ENCODE measurements at places on chromosomes 11 and 22.
A peak's percentile ranks its signal among the peaks of the same experiment; 100 is the strongest.

DNA sequence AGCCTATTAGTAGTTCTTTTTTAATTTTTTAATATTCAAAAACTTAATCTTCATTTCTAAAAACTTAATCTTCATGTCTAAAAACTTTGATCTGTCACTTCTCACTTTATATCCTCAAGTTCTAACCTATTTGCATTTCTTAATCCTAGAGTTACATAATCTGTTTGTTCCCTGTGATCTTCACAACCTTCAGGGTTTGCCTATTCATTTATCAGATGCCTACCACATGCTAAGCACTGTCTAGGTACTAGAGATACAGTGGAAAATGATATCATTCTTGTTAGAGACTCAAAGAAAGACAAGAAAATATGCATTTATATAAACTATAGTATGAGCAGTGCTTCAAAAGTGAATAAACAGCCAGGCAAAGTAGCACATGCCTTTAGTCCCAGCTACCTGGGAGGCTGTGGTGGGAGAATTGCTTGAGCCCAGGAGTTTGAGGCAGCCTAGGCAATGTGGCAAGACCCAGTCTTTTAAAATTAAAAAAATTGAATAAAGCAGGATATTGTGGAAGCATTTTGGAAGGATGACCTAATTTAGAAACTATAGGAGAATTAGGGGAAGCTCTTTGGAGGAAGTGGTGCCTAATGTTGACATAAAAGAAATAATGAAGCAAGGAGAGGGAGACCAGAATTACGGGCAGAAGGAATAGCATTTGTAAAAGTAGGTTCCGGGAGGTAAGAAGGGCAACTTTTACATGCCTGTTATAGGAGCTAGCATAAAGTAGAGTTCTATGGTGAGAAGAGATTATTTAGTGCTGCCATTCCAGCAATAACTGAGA lies 54.4 kb upstream of the GRK2 start:
- DNase-seq, result no peak

DNA sequence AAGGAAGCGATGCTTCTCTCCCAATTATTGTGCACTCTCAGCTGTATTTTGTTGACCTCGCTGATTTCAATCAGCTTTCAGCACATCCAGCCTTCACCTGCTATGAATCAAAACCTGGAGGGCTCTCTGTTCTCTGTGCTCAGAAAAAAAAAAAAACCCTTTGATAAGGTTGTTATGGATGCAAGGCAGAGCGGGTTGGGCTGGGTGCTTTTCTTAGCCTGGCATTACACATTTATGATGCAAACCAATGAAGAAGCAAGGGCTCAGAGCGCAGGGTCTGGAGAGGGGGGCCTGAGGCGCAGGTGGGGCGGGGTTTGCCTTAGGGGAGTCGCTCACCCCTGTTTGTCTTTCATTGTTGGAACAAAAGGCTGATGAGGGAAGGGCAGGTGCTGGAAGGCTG lies 86.0 kb upstream of the CADM1 start:
- no peak for DNase-seq

DNA sequence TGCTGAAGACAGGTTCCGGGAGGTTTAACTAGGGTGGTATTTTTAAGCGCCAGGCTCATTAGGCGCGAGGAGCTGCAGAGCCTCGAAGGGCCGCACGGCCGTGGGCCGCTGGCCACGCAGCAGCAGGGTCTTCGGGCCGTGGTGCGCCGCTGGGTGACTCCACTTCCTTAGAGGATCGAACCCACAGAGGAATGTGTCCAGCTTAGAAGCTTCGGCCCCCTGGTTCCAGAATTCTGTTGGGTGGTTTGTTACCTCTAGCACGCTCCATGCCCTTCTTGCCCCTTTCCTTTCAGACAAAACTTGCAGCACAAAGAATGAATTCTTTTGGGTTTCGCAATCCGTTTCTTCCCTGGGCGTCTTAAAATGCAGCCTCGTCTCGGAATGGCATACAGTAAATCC lies 773 bp upstream of the PATL1 start:
- peak; percentile 67 for DNase-seq

DNA sequence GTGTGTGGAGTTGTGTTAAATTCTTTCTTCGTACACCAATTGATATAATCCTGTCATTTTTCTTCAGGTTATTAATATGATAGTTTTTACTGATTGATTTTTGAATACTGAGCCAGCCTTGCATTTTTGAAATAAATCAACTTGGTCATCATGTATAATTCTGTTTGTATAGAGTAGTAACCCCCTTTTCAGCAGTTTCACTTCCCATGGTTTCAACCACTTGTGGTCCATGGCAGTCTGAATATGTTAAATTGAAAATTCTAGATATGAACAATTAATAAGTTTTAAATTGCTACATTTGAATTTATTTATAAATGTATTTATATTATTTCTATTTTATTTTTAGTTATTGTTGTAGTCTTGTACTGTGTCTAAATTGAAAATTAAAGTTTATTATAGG lies 32.6 kb downstream of the MS4A6A start:
- DNase-seq, result no peak

- peak; percentile 67 for DNase-seq
Measured at GRCh38 chr11:36746886-36747710, 149.1 kb upstream of the RAG2 start.

- no peak for DNase-seq
Measured at GRCh38 chr11:77784572-77784971, 36.0 kb downstream of the RSF1 start.

DNA sequence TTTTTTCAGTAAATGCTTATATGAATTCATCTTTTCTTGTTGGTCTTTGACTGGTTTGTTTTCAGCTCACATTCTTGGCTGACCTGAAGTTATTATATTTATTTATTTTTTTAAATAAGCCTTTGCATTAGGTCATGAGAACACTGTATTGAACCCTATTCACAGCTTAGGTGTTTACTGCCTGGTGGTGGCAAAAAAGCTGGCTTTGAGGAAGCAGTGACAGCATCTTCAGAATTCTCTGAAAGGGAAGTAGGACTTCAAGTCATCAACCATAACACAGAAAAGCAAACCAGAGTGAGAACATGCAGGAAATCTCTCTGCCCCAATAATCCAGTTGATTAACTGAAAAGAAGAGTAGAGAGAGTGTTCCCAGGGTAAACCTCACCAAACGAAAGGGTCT lies 30.3 kb upstream of the MMP13 start:
- DNase-seq, result no peak

GRCh38 chr11:44275961-44276550 lies 33.9 kb downstream of the ALX4 start:
- no peak for DNase-seq

DNA sequence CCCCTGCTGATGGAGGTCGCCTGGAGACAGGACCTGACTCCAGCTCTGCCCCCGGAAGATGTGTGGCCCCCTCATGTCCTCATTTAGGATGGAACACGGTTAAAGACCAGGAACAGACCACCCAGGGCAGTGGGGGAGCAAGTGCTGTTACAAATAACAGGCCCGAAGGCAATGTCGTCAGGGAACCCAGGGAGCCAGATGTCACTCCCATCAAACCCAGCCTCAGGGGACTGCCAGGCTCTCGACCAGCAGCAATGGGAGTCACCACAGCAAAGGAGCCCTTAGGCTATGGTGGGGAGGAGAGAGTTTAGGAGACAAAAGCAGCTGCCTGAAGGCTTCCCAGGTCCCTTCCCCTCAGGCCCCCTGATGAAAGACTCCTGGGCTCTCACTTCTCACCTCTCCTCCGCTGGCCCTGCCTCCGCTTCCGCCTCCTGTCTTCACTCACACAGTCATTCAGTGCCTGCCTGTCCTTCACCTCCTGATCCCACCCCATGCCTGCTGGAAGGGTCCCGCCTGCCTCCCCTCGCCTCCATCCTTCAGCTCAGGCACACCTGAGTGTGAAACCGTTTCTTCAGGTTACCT lies 4.4 kb downstream of the RPS19BP1 start:
- DNase-seq, result no peak

DNA sequence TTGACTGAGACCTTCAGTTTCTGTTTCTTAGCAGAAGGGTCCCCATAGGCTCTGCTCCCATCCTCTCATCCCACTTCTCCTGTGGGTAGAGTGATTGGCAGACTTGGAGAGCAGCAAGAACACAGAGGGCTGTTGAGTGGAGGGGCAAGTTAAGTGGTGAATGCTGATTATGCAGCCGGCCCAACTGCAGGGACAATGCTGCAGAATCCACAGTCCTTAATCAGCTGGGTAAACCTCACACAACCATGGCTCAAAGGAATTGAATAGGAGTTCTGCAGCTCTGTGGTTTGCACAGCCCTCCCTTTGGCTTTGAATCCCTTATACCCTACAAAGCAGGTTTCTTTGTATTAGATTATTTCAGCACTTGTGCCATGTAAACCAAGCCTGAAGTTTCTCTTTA lies 161.1 kb downstream of the NAV2 start:
- DNase-seq, result no peak

- no peak for DNase-seq
Measured at GRCh38 chr22:29375398-29376076, 12.8 kb downstream of the AP1B1 start.

DNA sequence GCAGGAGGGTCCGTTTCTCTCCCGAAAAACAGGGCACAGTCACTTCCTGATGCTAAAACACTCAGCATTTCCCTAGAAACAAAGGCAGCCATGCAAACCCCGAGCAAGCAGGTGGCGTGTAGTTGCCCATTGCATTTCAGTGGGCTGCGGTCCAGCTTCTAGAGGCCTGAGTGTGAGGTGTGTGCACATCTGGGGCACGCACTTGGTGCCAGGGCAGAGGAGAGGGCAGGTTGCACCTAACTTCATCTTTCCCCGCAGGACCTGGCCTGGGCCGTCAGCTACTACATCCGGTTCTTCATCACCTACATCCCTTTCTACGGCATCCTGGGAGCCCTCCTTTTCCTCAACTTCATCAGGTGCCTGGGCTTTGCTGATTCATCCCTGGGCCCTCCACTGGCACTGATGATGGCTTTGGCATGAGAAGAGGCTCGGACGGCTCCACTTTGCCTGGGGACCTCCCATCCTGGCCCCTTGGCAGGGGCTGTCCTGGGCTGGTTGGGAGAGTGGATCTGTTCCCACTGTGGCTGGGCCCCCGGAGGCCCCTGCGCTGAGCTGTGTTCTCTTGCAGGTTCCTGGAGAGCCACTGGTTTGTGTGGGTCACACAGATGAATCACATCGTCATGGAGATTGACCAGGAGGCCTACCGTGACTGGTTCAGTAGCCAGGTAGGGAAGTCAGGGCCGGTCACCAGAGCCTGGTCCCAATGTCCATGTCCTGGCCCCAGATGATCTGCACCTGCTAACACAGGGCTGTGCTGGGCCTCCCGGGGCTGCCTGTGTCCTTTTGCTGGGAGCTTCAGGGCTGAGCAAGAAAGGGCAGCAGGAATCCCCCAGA lies 28.4 kb downstream of the FADS3 start:
- no peak for DNase-seq

DNA sequence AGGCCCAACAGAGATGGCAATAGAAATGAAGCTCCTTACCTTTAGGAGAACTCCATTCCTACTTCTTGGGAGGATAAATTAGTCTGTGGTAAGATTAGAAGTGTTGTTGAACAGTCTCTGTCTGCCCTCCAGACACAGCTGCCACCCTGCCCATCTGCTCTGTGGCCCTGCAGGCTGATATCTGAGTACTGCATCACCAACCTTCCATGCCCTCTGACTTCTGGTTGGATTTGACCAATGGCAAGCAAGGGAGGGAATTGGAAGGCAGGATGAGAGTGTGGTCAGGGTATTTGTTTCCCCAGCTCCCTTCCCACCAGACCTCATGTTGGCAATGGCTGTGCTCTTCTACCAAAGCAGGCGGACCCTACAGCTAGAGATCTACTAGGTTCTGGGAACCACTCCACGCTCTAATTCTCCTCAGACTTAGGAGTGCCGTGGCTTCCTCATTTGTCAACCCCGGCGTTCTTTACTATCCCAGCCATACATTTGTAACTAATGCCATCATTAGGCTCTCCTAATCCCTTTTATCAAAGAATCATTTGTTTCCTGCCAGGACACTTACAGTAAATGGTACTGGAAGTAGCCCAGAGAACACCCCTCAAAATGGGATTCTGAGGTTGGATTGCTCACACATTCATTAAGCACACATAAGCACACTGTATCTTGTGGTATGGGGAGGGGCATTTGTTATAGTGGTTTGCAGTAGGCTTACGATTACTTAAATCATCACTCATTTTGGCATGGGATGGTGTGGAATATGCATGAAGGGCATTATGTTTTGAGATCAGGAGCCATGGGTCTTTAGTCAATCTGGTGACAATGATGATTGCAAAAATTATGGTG lies 35.4 kb upstream of the CD44 start:
- DNase-seq, result no peak

DNA sequence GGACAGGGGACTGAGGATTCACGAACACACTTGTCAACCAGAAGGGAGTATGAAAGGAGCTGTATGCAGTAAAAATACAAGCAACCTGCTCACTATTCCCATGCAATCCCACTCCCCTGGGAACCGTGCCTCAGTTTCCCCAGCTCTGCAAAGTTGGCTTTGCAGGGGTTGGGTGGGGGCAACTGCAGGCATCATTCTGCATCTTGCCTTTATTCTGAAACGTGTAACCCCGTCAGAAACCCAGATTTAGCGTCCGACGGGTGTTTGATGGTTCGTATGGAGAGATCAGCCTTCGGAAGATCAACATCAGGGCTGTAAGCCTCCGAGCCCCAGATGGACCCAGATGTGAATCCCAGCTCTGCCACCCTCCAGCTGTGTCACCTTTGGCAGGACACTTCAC lies 3.6 kb downstream of the CYTH4 start:
- no peak for DNase-seq

- peak; percentile 39 for DNase-seq
Measured at GRCh38 chr22:26170795-26171580, 1.7 kb downstream of the SEZ6L start.

DNA sequence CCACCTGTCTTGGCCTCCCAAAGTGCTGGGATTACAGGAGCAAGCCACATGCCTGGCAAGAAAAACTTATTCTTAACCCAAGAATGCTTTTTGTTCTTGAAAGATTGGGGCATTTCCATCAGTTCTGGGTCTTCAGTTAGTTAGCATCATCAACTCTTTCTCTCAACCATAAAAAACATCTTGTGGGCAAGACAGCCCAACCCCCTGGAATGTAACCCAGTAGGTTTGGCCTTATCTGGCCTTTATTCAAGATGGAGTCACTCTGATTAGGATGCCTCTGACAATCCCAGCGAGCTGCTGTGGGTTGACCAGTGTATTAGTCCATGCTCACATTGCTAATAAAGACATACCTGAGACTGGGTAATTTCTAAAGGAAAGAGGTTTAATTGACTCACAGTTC lies 9.2 kb upstream of the TPCN2 start:
- DNase-seq, result no peak

GRCh38 chr11:1852877-1853276 lies at the start of gene LSP1:
TSS of gene LSP1 (plus strand) at chr11:1853084. CDS start at chr11:1853145, 61 bp downstream.
- no peak for DNase-seq

DNA sequence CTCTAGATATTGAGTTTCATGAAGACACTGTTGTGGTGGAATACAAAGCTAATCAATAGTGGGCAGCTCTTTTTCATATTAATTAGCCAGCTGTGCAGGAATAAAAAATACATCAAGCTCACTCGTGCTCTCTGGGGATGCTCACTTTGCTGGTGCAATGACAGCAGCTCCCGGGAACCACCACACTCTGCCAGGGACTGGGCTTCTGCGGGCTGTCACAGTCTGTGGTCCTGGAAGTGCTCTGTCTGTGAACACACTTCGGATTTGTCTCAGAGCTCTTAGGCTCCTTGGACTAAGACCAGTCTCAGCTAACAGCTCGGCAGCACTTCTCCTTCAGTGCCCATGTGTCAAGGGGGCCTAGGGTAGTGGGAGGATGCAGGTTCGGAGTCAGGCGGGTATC lies 393.5 kb downstream of the TENM4 start:
- no peak for DNase-seq

Measured in dorsolateral prefrontal cortex (tissue), 122 donors.